HFFc6 (cell line): ENCODE measurements at places on chromosomes 2 and 18.

- H3K4me1 ChIP-seq = peaks cover 18% of the 10 kb centered on the region
- no peak overlapping the region for H3K4me3 ChIP-seq
- no peak for DNase-seq
- H3K27me3 ChIP-seq = peaks cover 12% of the 10 kb centered on the region
- H3K36me3 ChIP-seq = no peaks in the 10 kb centered on the region
Observed at GRCh38 chr2:37191747-37192146, 3.3 kb upstream of the SULT6B1 start.

DNA sequence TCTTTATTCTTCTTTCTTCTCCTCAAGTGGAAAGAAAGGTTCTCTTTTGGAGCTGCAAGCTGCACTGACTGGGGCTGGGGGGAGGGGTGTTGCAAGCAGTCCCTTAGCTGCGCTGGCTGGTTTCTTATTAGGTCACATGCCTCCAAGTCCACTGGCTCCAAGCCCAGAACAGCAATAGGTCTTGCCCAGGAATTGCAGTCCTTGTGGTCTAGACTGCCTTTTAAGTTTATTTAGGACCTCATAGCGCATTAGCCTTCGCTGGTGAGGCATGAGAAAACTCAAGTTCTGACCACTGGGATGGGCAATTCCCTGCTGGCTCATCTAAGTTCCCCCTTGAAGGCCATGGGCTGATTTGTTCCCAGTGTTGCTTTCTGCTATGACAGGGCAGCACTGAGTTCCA, 138.6 kb upstream of the SCN7A start:
- H3K27me3 ChIP-seq = peaks cover 6% of the 10 kb centered on the region; the same call in 1 of the 2 replicates
- H3K36me3 ChIP-seq = no peaks in the 10 kb centered on the region
- H3K4me3 ChIP-seq = peak overlapping the region; percentile 24; the same call in 1 of the 2 replicates
- H3K27ac ChIP-seq = peak overlapping the region; percentile 75

DNA sequence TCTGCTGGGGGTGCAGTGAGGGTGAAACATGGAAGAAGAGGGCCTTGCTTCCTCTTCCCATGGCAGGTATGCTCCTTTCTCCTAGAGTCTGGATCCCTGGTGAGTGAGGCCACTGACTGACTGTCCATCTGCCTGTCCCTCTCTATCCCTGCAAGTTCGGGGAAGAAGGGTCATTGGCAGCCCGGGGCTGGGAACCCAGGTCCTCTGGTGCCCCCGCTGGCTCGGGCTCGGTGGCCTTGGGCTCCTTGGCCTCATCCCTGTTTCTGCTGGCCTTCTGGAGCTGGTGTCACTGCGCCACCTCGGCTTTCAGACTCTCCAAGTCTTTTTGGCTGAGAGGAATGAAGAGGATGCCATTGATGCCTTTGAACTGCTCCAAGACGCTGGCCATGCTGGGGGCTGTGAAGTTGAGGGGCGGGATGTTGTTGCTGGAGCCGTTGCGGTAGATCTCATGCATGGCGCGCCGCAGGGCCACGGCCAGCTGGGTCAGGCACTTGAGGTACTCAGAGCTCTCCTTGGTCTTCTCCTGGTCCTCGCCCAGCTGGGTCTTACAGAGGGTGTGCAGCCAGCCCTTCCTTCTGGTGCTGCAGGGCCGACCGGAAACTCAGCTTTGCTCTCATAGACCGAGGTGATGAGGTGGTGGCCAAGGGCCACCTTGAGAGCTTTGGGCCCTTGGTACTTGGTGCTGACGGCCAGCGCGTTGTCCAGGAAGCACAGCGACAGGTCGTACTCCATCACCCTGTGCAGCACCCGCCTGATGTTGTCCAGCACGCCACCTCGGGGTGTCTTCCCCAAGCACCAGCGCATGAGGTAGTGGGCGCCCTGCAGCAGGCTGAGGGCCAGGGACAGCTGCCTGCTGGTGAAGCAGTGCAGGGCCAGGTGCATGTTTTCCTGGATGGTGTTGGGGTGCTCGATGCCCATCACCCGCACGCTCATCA, 6.3 kb downstream of the MEP1B start:
- H3K36me3 ChIP-seq = no peaks in the 10 kb centered on the region
- H3K4me3 ChIP-seq = no peak overlapping the region
- H3K27me3 ChIP-seq = no peaks in the 10 kb centered on the region
- no peak for DNase-seq
- no peaks in the 10 kb centered on the region for H3K4me1 ChIP-seq
- no peak overlapping the region for H3K27ac ChIP-seq

- no peak for DNase-seq
- H3K4me3 ChIP-seq = no peak overlapping the region
- no peak overlapping the region for H3K27ac ChIP-seq
- H3K4me1 ChIP-seq = peaks cover 14% of the 10 kb centered on the region
- no peaks in the 10 kb centered on the region for H3K36me3 ChIP-seq
Observed at GRCh38 chr2:113079131-113079530, 11.4 kb downstream of the IL1F10 start.

GRCh38 chr2:138421315-138421970, 80.1 kb upstream of the SPOPL start:
- H3K4me1 ChIP-seq = peaks cover 31% of the 10 kb centered on the region
- H3K4me3 ChIP-seq = peak overlapping the region; percentile 34
- peak overlapping the region; percentile 44 for H3K27ac ChIP-seq
- DNase-seq = peak; percentile 19
- H3K36me3 ChIP-seq = peaks cover 2% of the 10 kb centered on the region; the same call in 1 of the 2 replicates
- no peaks in the 10 kb centered on the region for H3K27me3 ChIP-seq

- H3K36me3 ChIP-seq = no peaks in the 10 kb centered on the region
- no peak for DNase-seq
- H3K27ac ChIP-seq = no peak overlapping the region
- H3K4me3 ChIP-seq = no peak overlapping the region
Observed at GRCh38 chr2:157477919-157478318, 34.0 kb upstream of the CYTIP start.

DNA sequence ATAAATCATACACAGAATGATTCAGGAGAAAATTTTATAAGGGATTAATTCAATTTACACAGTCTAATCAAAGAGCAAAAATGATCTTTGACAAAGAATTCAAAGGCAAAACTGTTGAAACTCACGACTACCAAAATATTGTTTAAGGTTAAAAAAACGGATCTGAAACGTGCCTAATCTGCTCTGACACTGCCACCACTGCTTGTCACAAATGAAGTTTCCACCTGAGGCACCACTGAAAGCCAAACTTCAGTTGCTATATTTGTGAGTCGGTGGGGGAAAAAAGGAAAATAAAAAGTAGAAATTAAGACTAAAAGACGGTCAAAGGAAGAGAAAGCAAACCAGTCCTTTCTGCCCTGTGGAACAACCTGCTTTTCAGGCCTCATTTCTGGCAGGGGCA, 140.6 kb upstream of the DNMT3A start:
- no peak for DNase-seq
- H3K4me1 ChIP-seq = peaks cover 12% of the 10 kb centered on the region
- H3K27ac ChIP-seq = no peak overlapping the region
- H3K27me3 ChIP-seq = no peaks in the 10 kb centered on the region; the same call in 1 of the 2 replicates
- no peak overlapping the region for H3K4me3 ChIP-seq
- H3K36me3 ChIP-seq = no peaks in the 10 kb centered on the region

DNA sequence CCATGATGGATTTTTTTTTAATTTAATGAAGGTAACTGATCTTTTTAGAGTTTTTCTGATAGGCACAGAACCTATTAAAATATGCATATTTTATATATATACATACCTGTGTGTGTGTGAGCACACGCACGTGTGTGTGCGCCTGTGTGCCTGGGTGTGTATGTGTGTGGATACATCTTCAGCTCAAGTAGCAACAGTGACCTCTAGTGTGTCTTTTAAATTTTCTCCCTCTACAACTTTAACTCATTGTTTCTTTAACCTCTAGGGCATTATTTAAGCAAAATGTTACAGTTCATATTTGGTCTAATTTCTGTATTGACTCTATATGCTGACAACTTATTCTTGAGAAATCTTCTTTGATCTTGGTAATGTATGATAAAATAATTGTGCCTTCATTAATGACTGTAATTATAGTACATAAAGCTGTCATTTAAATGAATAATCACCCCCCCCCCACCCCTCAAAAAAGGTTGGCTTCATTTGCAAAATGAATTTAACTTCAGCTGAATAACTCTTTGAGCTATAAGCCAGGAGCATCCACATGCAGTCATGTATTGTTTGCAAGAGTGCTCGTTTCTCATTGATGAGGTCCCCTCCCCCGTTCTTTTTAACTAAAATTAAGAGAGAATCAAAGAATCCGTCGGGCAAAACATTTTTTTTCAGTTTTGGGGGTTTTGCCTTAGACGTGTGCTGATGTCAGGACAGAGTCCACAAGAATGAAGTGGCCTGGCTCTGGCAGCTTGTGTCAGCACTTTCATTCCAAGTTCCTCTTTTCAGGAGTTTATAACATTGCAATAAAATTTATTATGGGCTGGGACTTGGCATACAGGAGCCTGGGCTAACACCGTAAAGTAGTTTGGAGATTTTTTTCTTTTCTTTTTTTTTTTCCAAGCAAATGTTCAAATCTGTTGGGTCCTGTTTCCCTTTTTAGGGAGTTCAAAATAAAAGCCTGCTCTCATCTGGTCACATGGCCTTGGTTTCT, 80.0 kb downstream of the ETAA1 start:
- peaks cover 18% of the 10 kb centered on the region for H3K4me1 ChIP-seq
- H3K27ac ChIP-seq = no peak overlapping the region; the same call in 1 of the 2 replicates
- DNase-seq = peak; percentile 51
- no peaks in the 10 kb centered on the region; the same call in 1 of the 2 replicates for H3K27me3 ChIP-seq

- no peaks in the 10 kb centered on the region for H3K36me3 ChIP-seq
- H3K4me3 ChIP-seq = no peak overlapping the region
- peaks cover 3% of the 10 kb centered on the region for H3K27me3 ChIP-seq
- H3K4me1 ChIP-seq = no peaks in the 10 kb centered on the region
Observed at GRCh38 chr2:223619486-223620129, 17.4 kb upstream of the SCG2 start.

DNA sequence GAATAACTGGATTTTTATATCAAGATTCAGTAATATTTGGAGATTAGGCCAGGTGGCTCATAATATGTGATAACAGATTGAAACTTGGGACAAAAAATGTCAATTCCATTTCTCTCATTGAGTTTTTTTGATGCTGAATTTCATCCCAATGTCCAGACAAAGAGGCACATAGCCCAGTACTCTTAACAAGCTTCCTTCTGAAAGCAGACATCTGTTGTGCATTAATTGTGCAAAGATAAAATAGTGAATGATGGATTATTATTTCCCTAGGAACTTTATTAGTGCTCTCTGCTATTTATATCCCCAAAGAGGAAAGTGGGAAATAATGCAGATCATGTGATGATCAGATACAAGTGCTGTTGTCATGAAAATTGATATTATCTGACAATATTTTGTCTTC, 234.1 kb downstream of the CCDC102B start:
- H3K27me3 ChIP-seq = no peaks in the 10 kb centered on the region
- no peaks in the 10 kb centered on the region for H3K4me1 ChIP-seq
- no peak overlapping the region for H3K4me3 ChIP-seq

- DNase-seq = no peak
- H3K27me3 ChIP-seq = peaks cover 2% of the 10 kb centered on the region
- H3K27ac ChIP-seq = no peak overlapping the region
Observed at GRCh38 chr2:42893047-42893758, 100.8 kb upstream of the HAAO start.

DNA sequence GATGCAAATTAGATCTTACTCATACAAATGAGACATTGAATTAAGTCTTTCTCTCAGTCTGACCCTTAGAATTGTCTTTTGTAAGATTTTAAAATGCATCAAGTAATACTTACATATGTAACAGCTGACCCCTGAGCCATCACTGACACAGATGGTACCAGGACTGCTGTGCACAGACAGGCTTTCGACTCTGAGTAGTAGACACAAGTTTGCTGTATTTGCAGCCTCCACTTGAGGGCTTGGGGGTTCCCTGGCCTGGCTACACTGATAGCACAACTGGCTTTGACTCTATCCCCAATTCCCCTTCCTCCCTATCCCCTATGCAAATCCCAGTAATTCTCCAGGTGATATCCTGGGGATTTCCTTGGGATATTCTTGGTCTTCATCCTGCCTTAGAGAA, 200.7 kb downstream of the RPIA start:
- H3K36me3 ChIP-seq = no peaks in the 10 kb centered on the region
- peaks cover 3% of the 10 kb centered on the region; the same call in 1 of the 2 replicates for H3K27me3 ChIP-seq
- no peak for DNase-seq
- H3K4me3 ChIP-seq = no peak overlapping the region
